ACHN (cell line): ENCODE measurements at places on chromosomes 2 and 18.
A peak's percentile ranks its signal among the peaks of the same experiment; 100 is the strongest.

GRCh38 chr2:109321570-109321969 is 192.6 kb downstream of the SH3RF3 start:
- no peak for DNase-seq

DNA sequence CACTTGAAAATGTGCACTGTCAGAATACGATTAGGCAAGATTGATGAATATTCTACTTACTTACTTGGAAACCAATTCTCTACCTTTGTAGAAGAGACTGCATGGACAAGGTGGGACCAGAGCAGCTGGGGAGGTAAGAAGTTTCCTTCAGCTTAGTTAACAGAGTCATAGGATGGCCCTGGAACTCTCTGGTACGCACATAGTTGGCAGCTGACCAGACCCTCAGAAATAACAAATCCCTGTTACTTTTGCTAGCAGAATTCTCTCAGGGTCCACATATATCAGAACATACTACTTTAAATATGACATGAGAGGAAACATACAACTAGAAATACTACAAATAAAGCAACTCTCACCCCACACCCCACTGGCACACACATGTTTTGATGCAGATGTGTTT is 24.8 kb upstream of the STAT1 start:
- no peak for DNase-seq

- DNase-seq = no peak
These were observed 2.5 kb upstream of the DHRS9 start for GRCh38 chr2:169066897-169067296.

- DNase-seq = no peak
These were observed 246.9 kb upstream of the CYP26B1 start for GRCh38 chr2:72394541-72395070.

GRCh38 chr18:49814147-49814499 is 790 bp upstream of the ACAA2 start:
- DNase-seq = peak; percentile 37

DNA sequence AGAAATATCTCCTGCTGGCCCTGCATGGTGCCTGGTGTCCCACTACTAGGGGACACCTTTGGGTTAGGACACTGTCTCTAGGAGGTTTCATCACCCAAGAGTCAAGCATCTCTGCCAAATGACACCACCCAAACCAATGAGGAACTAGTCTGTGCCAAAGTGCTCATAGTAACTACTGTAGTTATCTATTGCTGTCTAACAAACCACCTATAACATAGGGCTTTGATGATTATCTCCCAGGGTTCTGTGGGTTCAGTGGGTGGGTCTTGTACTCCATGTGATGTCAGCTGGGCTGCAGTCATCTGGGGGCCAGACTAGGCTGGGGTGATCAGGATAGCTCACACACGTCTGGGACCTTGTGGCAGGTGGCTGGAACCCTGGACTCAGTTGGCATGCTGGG is 59.8 kb downstream of the EPAS1 start:
- DNase-seq = no peak

DNA sequence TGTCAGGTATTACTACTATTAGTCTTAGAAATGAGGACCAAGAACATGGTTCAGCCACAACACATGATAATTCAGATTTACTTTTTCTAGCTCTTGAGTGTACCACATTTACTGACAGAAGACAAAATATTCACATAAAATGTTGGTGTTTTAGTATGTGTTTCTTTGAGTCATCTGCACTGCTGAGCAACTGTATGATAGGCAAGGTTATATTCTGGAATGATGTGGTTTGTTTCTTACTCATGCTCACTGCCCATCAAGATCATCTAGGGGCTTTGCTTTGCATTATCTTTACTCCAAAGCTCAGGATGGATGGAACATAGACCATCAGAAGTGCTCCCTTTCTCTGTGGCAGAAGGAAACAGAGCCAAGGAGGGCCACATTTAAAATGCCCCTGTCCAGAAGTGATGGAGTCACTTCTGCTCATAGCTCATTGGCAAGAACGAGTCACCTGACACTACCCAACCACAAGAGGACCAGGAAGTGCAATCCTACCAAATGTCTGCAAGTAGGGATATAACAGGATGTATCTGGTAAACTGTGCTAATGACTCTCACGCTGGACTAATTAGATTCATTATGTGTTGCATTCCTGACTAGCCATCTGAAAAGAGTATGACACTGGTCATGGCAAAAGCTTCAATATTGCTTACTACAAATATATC is 81.5 kb downstream of the DIS3L2 start:
- DNase-seq = no peak

DNA sequence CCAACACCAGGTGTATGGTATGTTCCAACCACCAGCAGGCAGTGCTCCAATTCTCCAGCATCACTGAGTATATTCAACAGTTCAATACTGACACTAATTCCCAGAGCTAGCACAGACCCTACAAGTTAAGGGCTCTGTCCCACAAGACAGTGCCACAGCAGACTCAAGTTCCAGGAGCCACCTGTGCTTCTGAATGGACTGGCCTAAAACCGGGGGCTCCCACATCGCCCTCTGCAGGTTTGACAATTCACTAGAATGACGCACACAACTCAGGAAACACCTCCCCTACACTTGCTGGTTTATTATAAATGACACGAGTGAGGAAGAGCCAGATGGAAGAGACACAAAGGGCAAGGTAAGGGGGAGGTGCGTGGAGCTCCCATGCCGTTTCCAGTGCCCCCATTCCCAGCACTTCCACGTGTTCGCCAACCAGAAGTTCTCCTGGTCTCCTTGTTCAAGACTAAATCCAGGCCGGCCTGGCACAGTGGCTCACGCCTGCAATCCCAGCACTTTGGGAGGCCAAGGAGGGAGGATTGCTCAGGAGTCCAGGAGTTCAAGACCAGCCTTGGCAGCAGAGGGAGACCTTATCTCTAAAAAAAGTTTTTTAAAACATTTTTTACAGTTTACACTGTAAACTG is 12.2 kb upstream of the ATP6V1B1 start:
- peak; percentile 31 for DNase-seq

GRCh38 chr2:72278046-72278445 is 130.4 kb upstream of the CYP26B1 start:
- peak; percentile 42 for DNase-seq

- DNase-seq = no peak
These were observed 114.0 kb upstream of the STON1 start for GRCh38 chr2:48415836-48416515.

DNA sequence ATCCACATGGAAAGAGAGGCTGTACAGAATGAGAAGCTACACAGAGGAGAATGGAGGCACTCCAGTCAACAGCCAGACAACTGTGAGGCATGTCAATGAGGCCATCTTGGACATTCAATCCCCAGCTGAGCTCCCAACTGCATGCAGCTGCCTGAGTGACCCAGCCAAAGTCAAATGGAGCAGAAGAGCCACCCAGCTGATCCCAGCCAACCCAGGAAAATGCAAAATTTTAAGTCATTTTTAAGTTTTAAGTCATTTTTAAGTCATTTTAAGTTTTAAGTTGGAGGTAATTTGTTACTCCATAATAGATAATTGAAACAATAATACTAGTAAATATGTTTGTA is 63.6 kb downstream of the RBMS1 start:
- no peak for DNase-seq

- DNase-seq = no peak
These were observed 66.2 kb downstream of the SKA1 start for GRCh38 chr18:50441016-50441415.

DNA sequence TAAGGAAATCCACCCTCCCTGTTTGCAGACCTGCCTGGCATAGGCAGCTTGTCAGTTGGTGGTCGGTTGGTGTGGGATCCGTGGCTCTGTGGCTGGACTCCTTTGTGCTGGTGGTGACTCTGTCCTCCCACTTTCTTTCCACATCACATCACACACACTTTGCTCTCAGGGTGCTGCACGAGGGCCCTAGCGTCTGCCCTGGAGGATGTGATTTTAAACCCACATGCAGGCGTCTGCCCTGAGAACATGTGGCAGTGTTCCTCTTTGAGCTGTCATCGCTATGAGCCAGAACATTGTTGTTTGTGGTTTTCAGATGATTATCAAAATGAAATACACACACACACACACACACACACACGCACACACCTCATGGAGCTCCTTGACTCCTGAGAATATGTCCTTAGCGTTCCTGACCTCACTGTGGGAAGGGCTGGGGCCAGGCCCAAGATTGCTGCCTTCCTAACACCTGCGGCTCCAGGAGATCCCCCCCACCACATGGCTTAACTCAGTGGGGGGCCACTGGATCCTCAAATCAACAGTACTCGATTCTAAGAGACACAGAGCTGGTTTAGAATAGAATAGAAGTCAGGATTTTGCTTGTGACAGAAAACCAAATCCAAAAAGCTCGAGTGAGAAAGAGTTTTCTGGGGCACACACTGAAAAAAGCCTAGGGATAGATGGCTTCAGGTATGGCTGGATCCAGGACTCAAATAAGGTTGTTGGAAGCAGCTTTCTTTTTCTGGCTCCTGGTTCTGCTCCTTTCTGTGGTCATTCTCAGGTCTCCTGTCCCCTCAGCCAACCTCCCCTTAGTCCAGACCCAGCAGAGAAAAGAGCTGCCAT is 54.8 kb downstream of the RTP5 start:
- DNase-seq = no peak

- DNase-seq = no peak
These were observed 609.0 kb downstream of the IRS1 start for GRCh38 chr2:226190479-226191252.

GRCh38 chr2:110716959-110717645 is 15.3 kb upstream of the ACOXL start:
- no peak for DNase-seq

DNA sequence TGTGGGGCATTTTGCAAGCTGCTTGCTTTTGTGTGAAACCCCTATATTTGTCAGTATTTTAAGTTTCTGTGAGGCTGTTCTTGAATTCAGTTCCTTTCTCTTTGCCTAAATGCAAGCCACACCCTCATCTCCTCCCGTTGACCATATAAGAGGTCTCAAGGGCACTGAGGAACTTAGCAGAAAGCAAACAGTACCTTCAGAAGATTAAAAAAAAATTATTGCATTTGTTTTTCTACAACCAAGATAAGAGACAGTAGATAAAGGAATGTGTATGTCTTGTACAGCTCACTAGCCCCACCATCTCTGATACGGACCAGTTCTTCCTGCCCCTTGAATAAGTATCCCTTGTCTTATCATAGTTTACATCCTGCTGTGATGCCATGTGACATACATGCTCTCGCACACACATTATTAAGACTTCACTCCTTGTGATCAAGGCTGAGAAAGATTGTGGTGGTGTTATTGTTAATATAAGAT is 64.2 kb downstream of the NPAS2 start:
- DNase-seq = no peak

GRCh38 chr2:44744961-44745892 is 196.3 kb upstream of the SIX3 start:
- DNase-seq = no peak

DNA sequence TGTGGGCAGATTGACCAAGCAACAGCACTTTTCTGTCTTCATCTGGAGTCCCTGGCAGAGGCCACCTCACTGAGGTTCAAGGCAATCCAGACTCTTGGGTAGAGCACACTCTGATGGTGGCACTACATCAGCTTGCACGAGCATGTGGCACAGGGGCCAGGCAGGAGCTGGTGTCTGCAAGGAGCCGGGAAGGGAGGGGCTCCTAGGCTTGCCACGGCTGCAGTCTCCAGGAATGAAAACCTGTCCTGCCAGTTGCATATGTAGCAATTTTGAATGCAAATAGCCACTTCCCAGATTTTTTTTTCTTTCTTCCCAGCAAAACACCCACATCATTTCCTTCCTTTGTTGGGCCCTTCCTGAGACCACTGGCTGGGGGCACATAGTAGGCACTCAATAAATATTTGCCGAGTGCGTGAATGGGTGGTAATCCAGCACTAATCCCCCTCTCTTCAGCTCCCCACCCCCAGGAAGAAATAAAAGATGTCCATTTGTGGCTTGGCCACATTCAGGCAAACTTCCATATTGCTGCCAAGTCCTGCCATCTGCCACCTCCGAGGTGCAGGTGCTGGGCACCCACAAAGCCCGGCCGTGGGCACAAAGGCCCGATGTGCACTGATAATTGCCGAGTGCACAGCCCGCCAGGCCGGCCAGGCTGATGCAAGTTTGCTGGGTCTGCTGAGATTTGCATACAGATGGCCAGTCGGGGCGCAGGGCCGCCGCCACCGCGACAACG is 72.4 kb downstream of the MYCN start:
- DNase-seq = no peak

GRCh38 chr18:63365876-63366212 is 1.2 kb downstream of the KDSR start:
- DNase-seq = peak; percentile 15

GRCh38 chr2:229174794-229175496 is 96.1 kb downstream of the PID1 start:
- DNase-seq = no peak

DNA sequence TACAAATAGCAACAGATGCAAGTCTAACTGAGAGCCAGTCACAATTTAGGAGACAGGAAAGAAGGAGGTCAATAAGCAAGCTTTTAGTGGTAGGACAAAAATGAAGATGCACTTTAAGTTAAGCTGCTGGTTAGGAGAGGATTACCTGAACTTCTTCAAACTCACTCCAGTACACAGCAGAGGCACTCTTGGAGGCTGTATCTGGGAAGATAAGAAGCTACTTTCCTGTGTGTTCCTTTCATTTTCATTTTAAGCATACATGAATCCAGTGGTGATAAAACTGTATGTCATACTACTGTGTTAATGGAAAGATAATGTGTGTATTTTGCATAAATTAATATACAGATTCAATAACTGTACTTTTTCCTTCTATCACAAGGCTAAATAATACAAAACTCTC is 49.6 kb downstream of the HYCC2 start:
- peak; percentile 31 for DNase-seq

GRCh38 chr2:48189552-48190228 is 283.4 kb upstream of the FBXO11 start:
- DNase-seq = no peak

GRCh38 chr2:148023861-148024260 is 3.0 kb downstream of the MBD5 start:
- peak; percentile 56 for DNase-seq

DNA sequence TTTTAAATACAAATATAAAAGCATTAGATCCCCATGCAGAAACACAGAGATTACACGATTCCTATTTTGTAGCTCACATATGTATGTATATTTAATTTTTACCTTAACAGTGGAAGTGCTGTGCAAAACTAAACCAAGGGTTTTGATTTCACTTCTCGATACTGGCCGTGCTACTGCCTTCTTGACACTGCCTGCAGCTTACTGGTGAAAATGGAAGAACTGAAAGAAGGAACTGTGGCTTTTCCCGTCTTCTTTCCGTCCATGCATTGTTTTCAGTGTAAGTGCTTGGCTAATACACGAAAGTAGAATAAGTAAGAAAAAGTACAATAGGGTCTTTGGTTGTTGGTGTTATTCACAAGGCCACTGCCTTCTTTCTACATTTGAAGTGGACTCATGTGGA is 129.5 kb downstream of the NDUFA10 start:
- DNase-seq = no peak

DNA sequence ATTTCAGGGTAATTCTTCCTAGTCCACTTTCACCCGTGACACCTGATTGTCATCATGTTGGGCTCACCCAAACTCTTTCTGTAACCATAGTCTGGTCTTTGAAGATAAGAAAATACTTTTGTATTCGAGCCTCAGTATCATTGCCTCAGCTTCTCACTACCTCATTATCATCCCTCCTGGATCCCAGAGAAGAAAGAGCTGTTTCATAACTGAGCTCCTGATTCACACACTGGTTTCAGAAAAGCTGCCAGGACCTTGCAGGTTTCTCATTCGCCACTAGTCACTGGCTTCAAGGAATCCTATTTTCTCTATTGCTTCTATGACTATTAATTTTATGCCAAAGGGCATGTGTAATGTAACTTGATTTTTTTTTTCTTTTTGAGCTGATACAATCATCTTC is 2.9 kb upstream of the CRIM1 start:
- DNase-seq = peak; percentile 83
